Body of pancreas (tissue), 4 donors: ENCODE measurements at places on chromosomes 16 and 17. TPM values are rescaled to one million over a fixed set of nuclear protein-coding genes. Genes with fewer than 3 reads are reported as not detected.

DNA sequence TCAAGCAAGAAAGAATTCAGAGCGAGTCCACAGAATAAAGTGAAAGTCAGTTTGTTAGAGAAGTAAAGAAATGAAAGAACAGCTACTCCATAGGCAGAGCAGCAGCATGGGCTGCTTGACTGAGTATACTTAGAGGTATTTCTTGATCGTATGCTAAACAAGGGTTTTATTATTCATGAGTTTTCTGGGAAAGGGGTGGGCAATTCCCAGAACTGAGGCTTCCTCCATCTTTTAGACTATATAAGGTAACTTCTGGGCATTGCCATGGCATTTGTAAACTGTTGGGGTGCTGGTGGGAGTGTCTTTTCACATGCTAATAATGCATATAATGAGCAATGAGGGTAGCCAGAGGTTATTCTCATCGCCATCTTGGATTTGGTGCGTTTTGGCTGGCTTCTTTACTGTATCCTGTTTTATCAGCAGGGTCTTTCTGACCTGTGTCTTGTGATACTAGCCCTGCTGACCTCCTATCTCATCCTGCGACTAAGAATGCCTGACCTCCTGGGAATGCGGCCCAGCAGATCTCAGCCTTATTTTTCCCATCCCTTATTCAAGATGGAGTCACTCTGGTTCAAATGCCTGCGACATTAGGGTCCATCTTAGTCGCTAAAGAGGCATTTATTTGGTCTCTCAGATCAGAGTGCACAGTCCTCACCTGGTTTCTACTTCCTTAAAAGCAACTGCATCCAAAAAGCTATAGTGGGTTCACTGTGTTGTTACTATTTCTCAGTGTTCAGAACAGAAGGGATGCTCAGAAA, 100.6 kb upstream of the CACNG5 start:
- no peak for DNase-seq
- no peaks in the 10 kb centered on the region for H3K4me1 ChIP-seq
- H3K36me3 ChIP-seq = no peaks in the 10 kb centered on the region
- no peaks in the 10 kb centered on the region for H3K27me3 ChIP-seq

Gene SLC35G6
- total RNA-seq = not detected

- H3K4me1 ChIP-seq = peaks cover 3% of the 10 kb centered on the region
- no peak for DNase-seq
- no peaks in the 10 kb centered on the region for H3K36me3 ChIP-seq
- no peak overlapping the region for H3K4me3 ChIP-seq
- H3K27me3 ChIP-seq = no peaks in the 10 kb centered on the region
- H3K27ac ChIP-seq = no peak overlapping the region
These were observed 9.2 kb downstream of the TBKBP1 start for GRCh38 chr17:47703191-47703591.

- H3K27ac ChIP-seq = no peak overlapping the region
- H3K4me3 ChIP-seq = no peak overlapping the region
- H3K27me3 ChIP-seq = no peaks in the 10 kb centered on the region
- no peaks in the 10 kb centered on the region for H3K36me3 ChIP-seq
- H3K4me1 ChIP-seq = peaks cover 13% of the 10 kb centered on the region
These were observed 271.5 kb downstream of the PHKB start for GRCh38 chr16:47732523-47733111.

DNA sequence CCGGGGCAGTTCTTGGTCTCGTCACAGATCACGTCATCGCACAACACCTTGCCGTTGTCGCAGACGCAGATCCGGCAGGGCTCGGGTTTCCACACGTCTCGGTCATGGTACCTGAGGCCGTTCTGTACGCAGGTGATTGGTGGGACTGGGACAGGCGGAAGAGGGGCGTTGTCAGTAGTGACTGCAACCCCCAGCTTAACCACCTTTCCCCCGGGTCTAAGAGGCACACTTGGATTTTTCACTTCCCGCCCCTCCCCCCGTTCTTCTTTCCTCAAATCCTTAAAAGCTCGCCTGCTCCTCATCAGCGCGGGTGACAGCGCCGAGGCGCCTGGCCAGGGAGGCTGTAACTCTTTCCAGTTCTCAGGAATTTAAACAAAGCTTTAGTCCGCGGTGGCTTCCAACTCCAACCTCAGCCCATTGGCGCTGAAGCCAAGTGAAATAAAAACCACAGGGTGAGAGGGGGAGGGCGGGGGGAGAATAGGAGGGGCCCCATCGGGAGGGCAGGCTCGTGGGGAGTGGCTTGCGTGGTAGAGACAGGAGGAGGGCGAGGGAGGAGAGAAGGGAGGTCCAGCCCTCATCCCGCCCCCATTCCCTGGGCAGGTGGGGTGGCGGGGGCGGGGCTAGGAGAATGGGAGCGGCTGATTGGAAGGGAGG, 1.5 kb downstream of the COL1A1 start:
- peaks cover 27% of the 10 kb centered on the region for H3K4me1 ChIP-seq
- H3K4me3 ChIP-seq = no peak overlapping the region
- DNase-seq = peak; percentile 91
- no peaks in the 10 kb centered on the region for H3K36me3 ChIP-seq
- peak overlapping the region; percentile 55 for H3K27ac ChIP-seq

DNA sequence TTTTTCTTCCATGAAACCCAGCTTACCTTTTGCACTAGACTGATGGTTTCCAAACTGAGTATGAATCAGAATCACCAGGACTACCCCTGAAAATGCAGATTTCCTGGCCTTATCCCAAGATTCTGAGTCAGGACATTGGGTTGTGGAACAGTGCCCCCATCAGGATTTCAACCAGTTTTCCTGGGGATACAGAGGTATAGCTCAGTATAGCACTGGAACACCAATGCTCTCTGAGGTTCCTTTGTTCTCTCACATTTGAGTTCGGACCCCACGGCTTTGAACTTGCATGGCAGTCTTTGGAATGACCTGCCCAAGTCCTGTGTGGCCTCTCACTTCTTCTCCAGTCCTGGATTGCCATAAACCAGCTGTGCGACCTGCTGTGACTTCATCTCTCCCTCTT, 12.8 kb upstream of the CCL8 start:
- H3K4me3 ChIP-seq = no peak overlapping the region
- H3K36me3 ChIP-seq = no peaks in the 10 kb centered on the region
- no peak overlapping the region for H3K27ac ChIP-seq
- DNase-seq = peak; percentile 30

- H3K4me1 ChIP-seq = no peaks in the 10 kb centered on the region
- no peak overlapping the region for H3K27ac ChIP-seq
- DNase-seq = no peak
- H3K4me3 ChIP-seq = no peak overlapping the region
- H3K27me3 ChIP-seq = no peaks in the 10 kb centered on the region
These were observed 32.2 kb downstream of the APPBP2 start for GRCh38 chr17:60493847-60494321.

Gene ELMO3
- total RNA-seq = 40.5 TPM

- H3K4me3 ChIP-seq = no peak overlapping the region
- no peak overlapping the region for H3K27ac ChIP-seq
- no peaks in the 10 kb centered on the region for H3K27me3 ChIP-seq
- no peak for DNase-seq
These were observed 4.1 kb downstream of the NETO2 start for GRCh38 chr16:47139561-47140185.

Gene ZNF646
- 14.5 TPM for total RNA-seq

DNA sequence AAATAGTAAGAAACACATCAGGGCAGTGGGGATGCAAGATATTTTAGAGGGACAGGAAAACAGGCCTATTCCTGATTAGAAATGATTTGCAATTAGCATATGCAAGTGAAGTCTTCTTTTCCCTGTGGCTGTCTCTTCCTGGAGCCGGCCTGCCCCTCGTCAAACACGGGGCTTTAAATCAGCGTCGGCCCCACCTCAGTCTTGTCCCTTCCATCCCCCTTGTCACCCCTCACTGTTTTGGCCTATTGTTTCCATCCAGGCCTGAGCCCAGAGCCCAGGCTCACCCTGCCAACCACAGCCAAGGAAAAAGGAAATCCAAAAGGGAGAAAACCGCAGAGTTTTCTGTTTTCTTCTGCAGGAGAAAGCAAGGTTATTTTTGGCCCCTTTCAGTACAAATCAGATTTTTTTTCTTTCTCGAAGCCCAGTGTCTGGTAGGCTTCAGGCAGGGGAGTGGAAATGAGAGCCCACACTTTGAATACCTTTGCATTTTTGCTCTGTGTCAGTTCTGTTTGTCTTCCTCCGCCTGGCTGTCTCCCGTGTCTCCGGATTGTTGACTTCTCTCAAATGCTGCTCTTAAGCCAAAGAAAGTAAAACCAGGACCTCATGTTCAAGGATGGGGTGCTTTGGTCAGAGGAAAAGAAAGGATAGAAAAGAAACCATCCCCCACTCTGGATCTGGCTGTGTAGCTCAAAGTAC, 399.9 kb upstream of the CDH11 start:
- no peaks in the 10 kb centered on the region for H3K36me3 ChIP-seq
- no peak for DNase-seq
- no peaks in the 10 kb centered on the region for H3K27me3 ChIP-seq
- H3K4me1 ChIP-seq = no peaks in the 10 kb centered on the region
- no peak overlapping the region for H3K4me3 ChIP-seq
- H3K27ac ChIP-seq = no peak overlapping the region

Gene ZNF267
- 11.5 TPM for total RNA-seq

Gene SLC16A11
- total RNA-seq = 4.2 TPM
